ENCODE measurements at places on chromosomes 7 and 10.

DNA sequence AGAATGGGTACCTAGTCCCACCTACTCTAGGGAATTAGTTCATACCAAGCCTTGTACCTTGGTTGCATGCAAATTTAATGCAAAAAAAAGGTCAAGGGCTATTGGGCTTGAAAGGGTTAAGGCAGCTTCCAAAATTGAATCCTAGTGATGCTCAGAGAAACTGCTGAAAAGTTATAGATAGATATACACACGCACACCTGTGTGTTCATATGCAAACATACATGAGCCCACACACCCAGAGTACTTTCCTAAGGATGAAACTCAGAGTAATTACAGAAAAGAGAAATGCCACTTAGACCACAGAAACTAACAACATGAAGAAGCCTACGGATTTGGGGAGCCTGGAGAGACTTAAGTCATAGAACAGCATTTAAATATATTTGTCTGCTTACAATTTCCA lies 1.5 kb downstream of the SLC25A13 start:
- no peak for DNase-seq

DNA sequence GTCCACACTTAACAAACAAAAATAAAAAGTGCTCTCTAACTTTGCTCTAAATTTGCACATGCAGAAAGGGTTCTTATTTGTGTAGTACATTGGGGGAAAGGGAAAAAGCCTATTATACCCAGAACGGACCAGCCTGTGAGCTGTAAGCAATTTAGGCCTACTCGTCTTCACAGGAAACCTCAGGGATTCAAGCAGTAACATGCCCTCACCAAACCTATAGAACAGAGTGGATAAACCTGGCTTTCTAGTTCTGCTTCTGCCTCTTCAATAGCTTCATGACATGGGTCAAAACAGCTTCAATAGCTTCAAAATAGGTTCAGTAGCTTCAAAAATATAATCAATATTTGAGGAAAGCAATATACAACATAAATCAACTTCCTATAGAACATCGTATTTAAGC lies 163.7 kb downstream of the ARL4A start:
- DNase-seq: no peak

- no peak for DNase-seq
Observed at GRCh38 chr7:4861673-4862072, at the start of gene PAPOLB. Gene PAPOLB (minus strand): TSS chr7:4862030. CDS start chr7:4861810, 220 bp downstream.

DNA sequence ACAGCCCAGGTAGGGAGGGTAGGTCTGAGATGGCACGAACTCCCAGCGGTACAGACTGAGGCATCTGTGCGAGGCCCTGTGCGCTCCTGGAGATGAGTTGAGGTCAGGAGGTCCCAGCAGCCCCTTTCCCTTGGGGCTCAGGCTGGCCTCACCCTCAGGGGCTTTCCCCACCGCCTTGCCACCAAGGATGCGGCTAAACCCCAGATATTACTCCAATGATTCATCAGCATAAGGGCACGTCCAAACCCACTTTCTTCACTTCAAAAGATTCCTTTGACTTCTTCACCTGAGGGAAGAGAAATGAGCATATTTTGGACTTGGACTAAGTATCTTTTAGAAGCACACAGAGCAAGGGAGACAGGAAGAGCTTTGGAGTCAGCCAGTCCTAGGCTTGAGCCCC lies 20.3 kb downstream of the UROS start:
- DNase-seq: no peak

DNA sequence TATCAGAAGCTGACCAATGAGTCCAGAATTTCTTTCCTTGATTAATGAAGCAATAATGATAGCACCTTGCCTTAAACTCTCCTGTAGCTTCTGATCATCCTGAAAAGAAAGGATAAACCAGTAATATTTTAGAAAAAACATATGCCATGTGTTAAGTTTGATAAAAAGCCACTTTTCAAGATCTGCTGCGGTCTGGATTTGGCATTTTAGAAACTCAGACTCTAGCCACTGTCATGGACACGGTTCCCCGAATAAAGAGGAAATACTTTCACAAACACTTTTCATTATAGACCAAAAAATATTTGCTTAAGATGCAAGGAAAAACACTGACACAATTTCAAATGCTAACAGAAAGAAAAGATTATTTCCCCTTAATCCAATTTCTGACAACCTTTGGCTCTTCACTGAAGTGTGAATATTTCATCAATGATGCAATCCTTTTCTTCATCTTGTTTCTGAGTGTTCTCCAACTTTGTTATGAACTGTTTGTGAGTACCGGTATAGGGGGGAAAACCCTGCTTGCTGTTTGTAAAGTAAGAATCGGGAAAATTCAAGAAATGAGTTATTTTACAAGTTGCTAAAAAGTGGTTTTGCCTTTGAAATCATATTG lies 329.5 kb downstream of the CRPPA start:
- no peak for DNase-seq

GRCh38 chr10:88027570-88027969 lies 164.1 kb downstream of the PTEN start:
- DNase-seq: no peak

GRCh38 chr10:120451968-120452367 lies 5.1 kb upstream of the PLPP4 start:
- DNase-seq: no peak

DNA sequence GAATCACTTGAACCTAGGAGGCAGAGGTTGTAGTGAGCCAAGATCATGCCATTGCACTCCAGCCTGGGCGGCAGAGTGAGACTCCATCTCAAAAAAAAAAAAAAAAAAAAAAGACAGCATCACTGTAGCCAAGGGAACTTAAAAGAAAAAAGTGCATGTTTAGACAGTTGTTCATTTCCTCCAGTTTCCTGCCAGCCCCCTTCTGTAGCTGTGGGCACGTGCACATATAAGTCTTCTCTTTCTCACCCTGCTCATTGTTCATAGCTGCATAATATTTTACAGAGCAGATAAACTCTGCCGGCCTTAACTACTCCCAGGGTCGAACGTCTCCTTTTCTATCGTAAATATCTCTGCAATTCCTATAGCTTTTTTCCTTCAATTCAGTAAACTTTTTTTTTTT lies 132.6 kb downstream of the LHPP start:
- DNase-seq: no peak

DNA sequence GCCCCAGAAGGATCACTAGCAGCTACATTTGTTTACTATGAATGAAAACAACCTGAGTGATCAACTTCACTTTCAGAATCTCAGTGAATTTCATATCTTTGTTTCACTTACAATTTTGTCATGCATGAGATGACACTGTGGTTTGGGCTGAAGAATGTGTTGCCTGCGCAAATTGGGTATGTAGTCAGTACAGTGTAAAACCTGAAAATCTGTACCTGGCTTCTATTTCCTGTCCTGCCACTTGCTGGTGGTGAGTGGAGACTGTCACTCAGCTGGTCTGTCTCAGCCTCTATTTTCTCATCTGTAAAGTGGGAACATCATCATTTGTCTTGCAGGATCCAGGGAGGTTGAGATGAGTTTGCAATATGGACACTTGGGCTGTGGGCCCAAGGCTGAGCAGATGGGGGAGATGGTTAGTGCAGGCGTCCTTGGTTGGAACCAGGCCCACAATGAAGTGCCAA lies 118.0 kb downstream of the WDFY4 start:
- no peak for DNase-seq

DNA sequence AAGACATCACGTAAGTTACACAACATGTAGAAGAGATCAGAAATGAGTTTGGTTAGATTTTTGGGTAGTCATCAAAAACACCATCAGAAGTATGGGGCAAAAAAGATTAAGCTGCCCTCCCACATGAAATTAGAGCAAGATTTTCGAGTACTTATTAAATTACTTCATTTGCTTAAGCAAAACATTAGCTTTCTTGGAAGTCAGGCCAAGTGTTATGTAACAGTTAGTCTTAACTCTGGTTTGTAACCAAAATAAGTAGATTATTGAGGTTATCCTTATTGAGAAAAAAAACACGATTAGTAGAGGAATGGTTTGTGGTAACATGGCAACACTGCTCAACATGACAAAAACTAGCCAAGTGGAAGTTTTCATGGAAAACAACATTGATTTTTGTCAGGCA lies 37.9 kb downstream of the HBP1 start:
- no peak for DNase-seq

GRCh38 chr7:144622745-144623144 lies 213.1 kb downstream of the TPK1 start:
- DNase-seq: no peak

- DNase-seq: no peak
Observed at GRCh38 chr7:132255898-132256297, 320.4 kb downstream of the PLXNA4 start.

GRCh38 chr10:91465261-91465660 lies 55.1 kb downstream of the HECTD2 start:
- no peak for DNase-seq

GRCh38 chr7:151537818-151538561 lies 18.3 kb upstream of the RHEB start:
- DNase-seq: no peak

GRCh38 chr10:50794490-50794889 lies 54.8 kb downstream of the ASAH2B start:
- DNase-seq: no peak

DNA sequence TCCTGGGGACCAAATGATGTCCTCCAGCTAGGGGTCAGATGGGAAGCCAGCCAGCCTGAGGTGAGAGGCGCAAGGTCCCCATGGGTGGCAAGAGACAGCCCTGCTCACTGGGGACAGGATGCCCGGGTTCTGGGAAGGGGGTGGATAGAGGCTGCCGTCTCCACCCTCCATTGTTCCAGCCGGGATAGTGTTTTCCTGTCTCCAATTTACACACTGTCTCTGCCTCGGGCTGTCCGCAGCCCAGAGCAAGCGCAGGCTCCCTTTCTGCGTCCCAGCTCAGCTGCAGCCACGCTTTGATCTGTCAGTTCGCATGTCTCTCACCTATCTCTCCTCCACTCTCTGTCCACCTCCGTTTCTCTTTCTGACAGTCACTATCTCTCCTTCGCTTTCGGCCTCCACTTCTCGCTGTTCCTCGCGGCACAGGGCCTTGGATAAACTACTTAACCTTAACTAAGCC lies 2.1 kb downstream of the EPHB4 start:
- DNase-seq: no peak

DNA sequence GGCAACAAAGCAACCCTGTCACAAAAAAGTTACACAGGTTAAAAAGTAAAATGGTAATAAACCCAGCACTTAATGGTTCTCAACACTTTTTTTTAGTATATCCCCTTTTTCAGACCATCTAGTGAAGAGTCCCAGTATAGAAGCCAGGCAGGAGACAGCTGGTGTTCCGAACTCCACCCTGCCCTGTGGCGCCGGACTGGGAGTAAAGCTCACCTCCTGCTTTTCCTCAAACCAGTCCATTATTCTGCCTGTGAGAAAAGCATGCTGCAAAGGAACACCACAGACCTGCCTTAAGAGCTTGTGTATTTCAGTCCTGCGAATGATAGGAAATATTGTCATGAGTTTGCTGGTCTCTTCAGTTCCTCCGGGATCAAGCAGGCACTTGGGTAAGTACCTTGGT lies 81.0 kb downstream of the EZH2 start:
- DNase-seq: no peak

GRCh38 chr7:31305260-31305659 lies 35.3 kb downstream of the NEUROD6 start:
- DNase-seq: no peak
